ENCODE measurements at places on chromosomes 6 and 20.

DNA sequence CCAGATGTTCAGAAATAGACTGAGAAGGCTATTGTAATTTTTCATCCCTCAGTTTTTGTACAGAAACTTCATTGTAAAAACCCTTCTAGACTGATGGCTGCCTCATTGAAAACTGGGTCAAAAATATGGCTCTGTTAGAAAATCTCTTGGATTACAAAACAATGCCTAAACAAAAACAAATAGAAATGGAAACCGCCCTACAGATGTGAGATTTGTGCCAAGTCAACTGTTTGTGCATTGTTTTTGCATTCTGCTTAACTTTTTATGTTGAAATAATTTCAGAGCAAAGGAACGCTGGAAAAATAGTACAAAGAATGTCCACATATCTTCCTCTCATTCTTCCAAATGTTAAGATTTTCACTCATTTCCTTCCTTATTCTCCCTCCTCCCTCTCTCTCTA is 425.1 kb downstream of the FOXA2 start:
- DNase-seq, result no peak

GRCh38 chr20:23024701-23025100 is 10.4 kb upstream of the SSTR4 start:
- no peak for DNase-seq

- DNase-seq, result no peak
Observed at GRCh38 chr20:58546756-58547622, 31.8 kb upstream of the APCDD1L start.

GRCh38 chr6:82072121-82072521 is 175.4 kb downstream of the IBTK start:
- DNase-seq, result no peak

- no peak for DNase-seq
Observed at GRCh38 chr20:24778585-24779031, 170.5 kb upstream of the CST7 start.

DNA sequence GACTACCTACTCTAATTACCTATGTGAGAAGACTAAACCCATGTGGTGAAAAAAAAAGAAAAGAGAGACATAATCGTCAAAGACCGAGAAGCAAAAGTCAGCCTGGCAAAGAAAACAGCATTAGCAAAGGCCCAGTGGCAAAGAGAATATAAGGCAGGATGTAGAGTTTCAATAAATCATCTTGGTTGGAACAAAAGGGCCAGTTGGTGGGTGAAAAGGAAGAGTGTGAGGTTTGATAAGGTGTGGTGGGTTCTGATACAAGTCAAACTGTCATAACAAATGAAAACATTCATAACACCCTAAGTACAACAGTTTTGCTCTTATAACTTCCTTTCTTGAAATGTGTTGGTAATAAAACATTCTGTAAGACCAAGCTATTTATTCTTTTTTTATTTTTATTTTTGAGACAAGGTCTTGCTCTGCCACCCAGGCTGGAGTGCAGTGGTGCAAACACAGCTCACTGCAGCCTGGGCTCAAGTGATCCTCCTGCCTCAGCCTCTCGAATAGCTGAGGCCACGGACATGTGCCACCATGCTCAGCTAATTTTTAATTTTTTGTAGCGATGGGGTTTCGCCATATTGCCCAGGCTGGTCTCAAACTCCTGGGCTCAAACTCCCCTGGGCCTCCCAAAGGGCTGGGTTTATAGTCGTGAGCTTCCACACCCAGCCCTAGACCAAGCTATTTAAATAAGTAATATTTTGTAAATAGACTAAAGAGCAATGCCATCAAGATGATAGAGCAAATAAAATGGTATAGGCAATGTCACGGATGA is 18.9 kb upstream of the GTF3C6 start:
- no peak for DNase-seq

All from MV-4-11 (cell line).